Small intestine (tissue), 16 donors: ENCODE measurements at places on chromosomes 1 and 21.
A peak's percentile ranks its signal among the peaks of the same experiment; 100 is the strongest.

DNA sequence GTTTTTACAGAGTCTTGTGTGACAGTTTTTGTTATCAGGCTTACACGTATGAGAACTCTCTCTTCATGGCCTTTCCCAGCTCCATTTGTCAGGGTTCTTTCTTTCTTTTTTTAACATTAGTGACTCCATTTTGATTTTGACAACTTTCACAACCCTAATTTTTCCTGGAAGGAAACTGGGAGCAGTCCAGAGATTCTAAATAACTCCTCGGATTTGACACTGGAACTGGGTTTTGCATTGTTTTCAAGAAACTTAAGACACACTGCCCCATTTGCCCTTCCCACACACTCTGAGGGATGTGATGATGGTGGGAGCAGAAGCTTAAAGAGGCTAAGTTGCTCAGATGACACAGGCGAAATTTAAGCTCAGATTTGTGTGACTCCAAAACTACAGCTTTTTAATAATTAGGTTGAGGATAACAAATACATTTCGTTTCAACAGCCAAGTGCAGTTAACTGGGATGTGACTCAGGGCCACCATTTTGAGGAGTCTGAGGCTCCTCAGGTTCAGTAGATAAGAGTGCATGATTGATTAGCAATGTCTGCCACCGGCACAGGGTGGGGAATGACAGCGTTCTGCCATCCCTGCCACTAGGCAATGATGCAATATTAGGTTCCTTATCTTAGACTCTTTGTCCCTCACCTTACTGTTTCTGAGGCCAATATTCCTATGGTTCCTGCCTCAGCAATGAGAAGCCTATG is 95.1 kb upstream of the ATP1A1 start:
- DNase-seq: no peak

GRCh38 chr1:166330096-166330495 is 163.3 kb upstream of the FAM78B start:
- DNase-seq: no peak

DNA sequence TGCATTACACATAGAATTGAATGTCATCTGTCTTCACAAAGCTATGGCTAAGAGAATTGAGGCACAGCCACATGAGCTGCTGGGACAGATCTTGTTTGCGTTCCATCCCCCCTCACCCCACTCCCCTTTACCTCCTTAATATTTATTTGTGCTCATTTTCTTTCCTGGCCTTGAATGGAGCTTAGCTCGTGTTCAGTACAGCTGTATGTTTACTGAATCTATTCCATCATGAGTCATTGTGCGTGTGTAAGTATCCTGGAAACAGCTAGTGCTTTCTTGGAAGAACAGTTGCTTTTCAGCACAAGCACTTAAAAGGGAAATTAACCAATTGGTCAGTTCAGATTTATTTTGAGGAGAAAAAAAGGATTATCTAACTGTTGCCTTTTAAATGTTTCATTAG is 14.7 kb downstream of the PROX1 start:
- DNase-seq: peak; percentile 29

GRCh38 chr1:16067127-16067768 is 6.2 kb downstream of the FAM131C start:
- DNase-seq: peak; percentile 74
